ENCODE measurements at places on chromosomes 6 and 20.

DNA sequence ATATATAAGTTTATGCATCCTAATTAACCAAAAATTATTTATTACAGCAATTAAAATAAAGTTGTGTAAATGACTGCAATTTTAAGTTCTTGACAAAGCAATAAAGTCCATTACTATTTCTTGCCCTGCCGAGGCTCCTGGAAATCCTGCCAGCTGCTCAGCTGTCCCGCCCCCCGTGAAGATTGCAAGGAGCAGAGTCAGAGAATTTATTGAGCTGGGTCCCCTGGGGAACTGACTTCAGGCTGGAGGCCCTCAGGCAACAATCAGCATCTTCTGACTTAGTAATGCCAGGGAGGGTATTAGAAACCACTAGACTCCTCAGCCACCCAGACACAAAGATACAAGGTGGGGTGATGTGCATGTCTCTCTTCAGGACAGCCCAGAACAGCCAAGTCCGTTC lies 92.3 kb downstream of the EDN3 start:
- DNase-seq = no peak

DNA sequence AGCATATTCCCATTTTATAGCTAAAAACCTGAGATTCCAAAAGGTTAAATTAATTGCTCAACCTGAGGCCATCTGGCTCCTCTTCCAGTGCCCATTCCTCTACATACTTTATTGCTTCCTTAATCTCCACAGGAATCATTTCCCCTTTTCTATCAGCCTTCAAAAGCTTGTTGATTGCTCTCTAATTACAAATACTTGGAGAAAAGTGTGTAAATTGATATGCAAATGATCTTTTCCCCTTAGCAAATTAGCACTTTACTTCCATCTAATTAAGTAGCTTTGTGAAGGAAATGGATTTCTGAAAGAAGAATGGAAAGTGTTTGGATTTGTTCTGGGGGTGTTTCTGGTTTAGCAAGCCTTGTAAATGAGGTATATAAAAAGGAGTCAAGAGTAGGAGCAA lies 323.3 kb downstream of the GRIK2 start:
- no peak for DNase-seq

DNA sequence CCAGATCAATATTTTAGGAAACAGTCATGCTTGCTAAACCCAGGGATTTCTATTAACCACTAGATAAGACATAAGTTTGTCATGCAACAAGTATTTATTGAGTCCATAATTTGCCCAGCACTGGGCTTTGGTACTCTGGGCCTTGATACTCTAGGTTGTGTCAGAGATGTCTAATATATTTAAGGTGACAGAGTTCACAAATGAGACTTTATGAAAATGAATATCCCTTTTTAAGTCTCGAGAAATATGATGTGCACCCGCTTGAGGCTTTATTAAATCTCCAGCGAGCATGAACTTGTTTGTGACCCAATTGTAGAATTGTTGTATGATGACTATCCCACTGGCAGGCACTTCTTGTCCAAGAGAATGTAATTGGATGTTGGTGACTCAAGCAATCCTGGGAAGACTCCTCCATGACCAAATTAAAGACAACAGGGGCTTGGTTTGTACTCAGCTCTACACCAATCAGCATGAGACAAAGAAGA lies 109.2 kb downstream of the ESR1 start:
- no peak for DNase-seq

- no peak for DNase-seq
Measured at GRCh38 chr20:33964441-33964840, 29.3 kb upstream of the RALY start.

DNA sequence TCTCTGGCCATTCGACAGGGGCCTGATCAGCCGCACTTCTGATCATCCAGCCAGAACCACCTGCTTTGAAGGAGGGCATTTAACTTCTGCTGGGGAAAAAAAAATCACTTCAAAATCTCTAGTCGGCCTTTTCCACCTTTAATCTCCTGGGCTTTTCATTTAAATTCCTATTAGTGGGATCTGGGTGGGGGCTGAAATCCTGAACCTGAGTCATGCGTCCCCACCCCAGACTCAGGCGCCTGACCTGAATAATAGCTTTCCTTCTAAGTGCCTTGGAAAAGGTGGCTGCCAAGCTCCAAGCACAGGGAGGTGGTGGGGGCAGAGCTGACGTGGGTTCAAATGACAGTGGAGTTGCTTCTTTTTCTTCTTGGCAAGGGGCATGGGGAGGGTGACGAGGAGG lies 246.0 kb upstream of the EXOC2 start:
- DNase-seq = no peak

- DNase-seq = no peak
Measured at GRCh38 chr6:23647045-23647444, 479.0 kb upstream of the NRSN1 start.

Measured in kidney epithelial cell (primary cell).